Stimulated activated CD4-positive, alpha-beta T cell treated with anti-CD3 and anti-CD28 coated beads, Interleukin-1b, Interleukin-23, amount 100 ng/mL, for 48 hours (primary cell): ENCODE measurements at places on chromosomes 6 and 20.

DNA sequence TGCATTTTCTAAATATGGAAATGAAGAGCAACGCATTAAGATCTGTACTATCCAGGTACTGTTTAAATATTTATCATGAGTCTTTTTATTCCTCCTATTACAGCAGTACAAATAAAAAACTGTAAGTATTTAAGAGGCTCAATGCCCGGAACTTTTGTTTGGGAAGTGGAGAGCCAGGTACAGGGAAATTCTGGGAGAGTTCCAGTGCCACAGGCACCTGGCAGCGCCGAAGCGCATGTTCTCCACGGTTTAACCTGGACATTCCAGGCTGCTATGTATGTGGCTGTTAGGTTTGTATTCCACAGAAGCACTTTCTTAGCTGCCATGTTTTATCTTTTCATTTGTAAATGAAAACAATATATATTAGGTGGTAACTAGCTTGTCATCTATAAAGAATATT is 81.7 kb downstream of the PREP start:
- DNase-seq = no peak

- DNase-seq = no peak
Measured at GRCh38 chr6:39210450-39210849, 18.8 kb downstream of the KCNK5 start.

GRCh38 chr20:35511814-35512420 is 17.5 kb downstream of the C20orf173 start:
- no peak for DNase-seq

DNA sequence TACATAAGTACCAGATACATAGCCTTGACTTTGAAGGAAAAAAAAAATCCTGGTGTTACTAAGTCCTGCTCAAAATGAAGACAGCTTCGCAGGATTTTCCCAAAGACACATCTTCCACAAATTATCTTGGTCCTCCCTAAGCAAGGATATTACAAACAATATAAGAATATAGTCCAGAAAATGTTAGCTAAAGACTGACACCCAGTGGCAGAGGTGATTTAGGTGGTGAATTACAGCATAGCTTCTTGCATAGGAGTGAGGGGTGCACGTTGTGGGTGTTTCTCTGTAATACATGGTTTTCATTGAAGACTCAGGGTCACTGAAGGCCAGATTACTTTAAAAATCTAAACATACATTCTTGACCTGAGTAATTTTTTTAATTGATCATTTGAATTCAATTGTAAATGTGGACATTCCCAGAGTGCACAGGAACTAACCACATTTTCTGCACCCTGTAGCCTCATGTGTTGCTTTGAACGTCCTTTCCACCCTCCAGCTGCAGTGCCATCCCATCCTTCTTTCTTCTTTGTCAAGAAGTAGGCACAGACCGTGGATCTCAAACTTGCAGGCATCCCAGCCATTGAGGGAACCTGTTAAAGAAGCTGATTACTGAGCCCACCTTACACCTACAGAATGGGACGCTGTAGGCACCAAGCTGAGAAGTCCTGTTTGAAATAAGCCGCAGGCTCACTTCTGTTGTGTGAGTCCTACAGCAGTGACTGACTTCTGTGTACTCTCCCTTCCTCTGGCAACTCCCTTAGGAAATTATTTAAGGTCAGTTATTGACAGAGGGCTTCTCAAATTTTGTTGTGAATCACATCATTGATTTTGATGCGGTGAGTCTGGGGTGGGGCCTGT is 102.6 kb downstream of the PERP start:
- peak; percentile 9 for DNase-seq

DNA sequence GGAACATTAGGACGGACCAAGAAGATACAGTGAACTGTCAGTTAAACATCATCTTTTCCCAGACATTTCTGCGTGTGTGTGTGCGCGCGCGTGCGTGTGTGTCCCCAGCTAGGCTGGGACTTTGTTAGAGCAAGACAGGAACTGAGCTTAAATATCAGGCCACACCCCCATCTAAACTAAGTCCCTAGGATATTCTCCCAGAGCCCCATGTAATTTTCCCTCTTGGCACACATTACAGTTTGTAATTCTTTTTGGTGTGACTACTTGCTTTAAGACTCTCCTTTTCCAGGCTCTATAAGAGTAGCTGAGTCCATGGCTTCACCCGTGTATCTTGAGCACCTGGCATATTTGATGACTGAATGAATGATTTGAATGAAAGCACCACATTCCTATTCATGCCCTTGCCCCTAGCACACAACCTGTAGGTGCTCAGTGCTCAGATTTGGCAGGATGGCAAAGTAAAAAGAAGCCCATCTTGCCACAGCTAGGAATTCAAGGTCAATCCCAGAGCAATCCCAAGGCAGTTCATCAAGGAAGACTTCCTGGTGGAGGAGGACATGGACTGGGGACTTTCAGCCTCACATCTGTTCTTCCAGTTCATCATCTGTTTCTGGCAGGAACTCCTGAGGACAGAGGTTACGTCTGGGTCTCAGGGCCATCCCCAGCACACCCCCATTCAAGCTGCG is 69.2 kb downstream of the MRPL14 start:
- no peak for DNase-seq

DNA sequence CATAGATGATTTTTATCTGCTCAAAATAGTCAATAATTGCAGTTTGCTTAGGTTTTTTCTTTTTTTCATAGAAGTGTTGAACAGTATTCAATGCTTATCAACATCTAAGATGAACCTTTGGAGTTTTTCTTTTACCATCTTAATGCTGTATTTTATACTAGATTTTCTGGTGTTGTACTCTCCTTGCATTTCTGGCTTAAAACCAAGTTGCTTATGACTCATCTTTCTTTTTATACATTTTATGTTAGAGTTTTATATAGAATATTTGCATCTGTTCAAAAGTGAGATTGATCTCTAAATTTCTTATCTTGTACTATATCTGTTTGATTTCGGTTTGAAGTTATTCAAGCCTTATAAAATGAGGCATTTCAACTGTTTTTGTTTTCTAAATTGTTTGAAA is 232.5 kb downstream of the RFPL4B start:
- DNase-seq = no peak
